ENCODE measurements at places on chromosomes 6 and 20. TPM values are rescaled to one million over a fixed set of nuclear protein-coding genes. Genes with fewer than 3 reads are reported as not detected.

DNA sequence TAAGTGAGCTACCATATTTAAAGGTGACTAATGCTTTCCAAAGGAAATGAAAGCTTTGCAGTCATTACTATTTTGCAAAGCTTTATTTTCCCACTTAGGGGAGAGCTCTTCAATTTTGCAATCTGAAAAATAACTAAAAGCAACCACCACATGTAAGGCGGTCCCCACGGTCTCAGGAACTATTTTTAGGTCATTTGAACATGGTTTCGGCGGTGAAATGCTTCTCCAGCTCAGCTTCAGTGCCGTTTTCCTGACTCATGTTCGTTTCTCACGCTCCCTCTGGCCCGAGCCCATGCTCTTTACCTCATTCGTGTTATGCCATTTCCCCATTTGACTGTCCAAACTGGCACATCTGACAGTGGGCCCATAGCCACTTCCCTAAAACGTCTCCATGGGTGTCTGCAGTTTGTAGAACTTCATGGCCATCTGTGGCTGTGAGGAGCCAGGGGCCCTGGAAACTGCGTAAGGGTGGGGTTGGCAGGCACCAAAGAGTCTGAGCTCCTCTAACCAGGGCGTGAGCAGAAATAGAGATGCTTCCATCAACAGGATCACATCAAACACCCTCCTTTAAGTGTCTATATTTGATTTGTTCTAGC, 46.5 kb downstream of the ADTRP start:
- DNase-seq, result no peak

GRCh38 chr6:37088897-37089296, 81.1 kb upstream of the PIM1 start:
- no peak for DNase-seq

DNA sequence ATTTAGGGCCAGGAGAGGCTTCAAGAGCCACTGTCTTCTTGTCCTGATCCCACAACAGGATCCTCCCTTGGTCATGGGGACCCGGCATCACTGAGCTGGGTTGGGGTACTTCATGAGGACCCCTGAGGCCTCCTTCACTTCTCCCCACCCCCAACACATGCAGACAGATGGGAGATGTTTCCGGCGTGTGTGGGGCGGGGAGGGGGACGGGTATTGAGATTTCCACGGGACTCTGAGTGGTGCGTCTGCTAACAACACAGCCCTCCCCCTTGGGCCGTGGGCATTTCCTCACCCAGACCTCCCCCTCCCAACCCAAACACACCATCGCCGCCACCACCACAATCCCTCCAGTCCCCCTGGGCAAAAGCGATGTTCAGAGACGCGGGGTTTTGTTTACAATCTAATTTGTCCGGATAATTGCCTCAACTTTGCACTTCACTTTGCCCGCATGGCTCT, 906 bp upstream of the FOXP4 start:
- no peak for DNase-seq

- no peak for DNase-seq
These were observed 265.9 kb downstream of the BMP7 start for GRCh38 chr20:57000441-57000968.

DNA sequence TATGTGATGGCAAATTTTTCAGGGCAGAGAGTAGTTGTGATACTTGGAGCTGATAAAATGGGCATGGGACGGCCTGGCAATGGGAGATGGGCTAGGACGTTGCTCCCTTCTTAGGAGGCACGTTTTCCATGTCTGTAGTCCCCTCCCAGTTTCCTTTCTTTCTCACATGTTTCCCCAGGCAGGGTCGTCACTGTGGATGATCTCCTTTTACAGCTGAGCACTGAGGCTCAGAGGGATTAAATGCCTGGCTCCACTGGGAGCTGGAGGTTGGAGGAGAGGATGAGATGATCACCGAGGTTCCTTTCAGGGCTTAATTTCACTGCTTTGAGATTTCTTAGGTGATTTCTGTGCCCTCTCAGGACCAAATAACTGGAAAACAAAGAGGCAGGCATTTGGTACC, 136.7 kb downstream of the SOBP start:
- no peak for DNase-seq

- no peak for DNase-seq
These were observed 78.0 kb downstream of the VEGFA start for GRCh38 chr6:43847741-43848630.

- no peak for DNase-seq
These were observed 2.6 kb downstream of the TDRD6 start for GRCh38 chr6:46690141-46690755.

Gene NR2E1
- total RNA-seq, result 0.05 TPM

Gene LY6G6D
- total RNA-seq, result not detected

Gene TRIM10
- total RNA-seq, result not detected

Gene CDH26
- not detected for total RNA-seq

Gene KCNK16
- total RNA-seq, result not detected

Data from A172 (cell line).